ENCODE measurements at places on chromosomes 2 and 18.

DNA sequence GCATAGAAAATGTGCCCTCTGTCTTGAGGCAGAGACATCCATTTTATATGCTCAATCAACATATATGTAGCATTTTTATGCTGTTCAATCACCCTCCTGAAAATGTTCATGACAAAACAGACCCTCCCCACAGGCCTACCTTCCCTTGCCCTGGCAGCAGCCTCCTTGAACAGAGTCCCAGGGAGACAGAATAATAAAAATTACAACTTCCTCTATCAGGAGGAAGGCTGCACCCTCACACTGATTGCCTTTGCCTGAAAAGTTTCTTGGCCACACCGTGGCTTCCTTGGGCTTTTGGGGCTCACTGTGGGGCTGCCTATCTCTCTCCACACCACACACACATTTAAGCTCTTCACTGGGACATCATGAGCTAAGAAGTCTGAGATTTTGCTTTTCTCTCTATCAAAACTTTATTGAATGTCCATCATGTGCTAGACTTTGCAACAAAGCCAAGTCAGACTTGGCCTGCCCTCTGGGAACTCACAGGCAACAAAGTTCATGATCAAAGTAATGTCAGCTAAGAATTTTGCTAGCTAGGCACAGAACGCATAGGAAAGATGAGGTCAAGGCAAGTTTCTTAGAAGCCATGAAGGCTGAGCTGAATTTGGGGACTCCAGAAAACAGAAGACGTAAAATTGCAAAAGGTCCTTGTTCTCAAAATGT is 101.6 kb downstream of the BCL2L11 start:
- DNase-seq = no peak
- H3K27me3 ChIP-seq = no peaks in the 10 kb centered on the region
- no peak overlapping the region for H3K4me3 ChIP-seq
- peaks cover 6% of the 10 kb centered on the region for H3K36me3 ChIP-seq
- peaks cover 15% of the 10 kb centered on the region for H3K4me1 ChIP-seq
- no peak overlapping the region for H3K27ac ChIP-seq

DNA sequence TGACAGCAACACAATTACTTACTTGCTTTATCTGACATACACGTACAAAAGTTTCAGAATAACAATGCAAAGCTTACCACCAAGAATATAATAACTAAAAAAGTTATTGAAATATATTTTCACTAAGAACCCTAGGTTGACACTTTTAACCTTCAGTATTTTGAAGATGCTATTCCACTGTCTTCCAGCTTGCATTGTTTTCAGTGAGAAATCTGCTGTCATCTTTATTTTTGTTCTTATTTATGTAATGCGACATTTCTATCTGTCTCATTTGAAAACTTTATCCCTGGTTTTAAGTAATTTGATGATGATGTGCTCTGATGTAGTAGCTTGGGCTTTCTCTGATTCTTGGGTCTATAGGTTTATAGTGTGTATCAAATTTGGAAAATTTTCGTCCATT is 165.0 kb upstream of the SMIM21 start:
- DNase-seq = no peak
- H3K36me3 ChIP-seq = no peaks in the 10 kb centered on the region
- no peaks in the 10 kb centered on the region for H3K27me3 ChIP-seq
- no peak overlapping the region for H3K27ac ChIP-seq
- no peaks in the 10 kb centered on the region for H3K4me1 ChIP-seq

- H3K4me3 ChIP-seq = no peak overlapping the region
- H3K36me3 ChIP-seq = peaks cover 3% of the 10 kb centered on the region
Observed at GRCh38 chr2:86628091-86628522, 4.4 kb upstream of the RNF103 start.

DNA sequence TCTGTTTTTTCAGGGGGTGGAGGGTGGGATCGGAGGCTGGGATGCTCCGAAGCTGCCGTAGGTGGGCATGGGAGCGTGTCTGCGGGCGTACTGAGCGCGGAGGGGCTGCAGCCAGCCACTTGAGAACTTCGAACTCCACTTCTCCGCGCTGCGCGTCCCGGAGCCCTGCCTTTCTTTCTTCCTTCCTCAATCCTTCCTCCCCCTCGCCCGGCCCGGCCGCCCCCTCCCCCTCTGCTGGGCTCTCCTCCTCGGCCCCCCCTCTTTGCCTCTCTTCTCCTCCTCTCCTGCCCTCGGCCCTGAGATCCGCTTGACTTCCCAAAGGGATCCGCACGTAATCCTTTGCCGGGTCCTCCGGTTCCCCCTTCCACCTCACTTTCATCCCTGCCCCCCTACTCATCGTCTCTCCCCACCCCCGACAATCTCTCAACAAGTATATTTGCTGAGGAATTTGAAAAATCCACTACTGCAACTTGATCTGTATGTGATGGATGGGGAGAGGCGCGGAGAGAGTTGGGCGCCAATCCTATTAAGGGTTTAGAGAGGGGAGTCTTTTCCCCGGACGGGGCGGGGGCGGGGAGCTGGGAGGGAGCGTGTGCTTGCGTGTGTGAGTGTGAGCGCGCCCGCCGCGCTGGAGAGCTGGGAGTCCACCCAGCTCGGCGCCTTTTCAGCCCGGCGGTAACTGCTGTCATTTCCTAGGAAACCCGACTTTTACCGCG is 1.1 kb downstream of the GLI2 start:
- peak overlapping the region; percentile 93 for H3K4me3 ChIP-seq
- no peaks in the 10 kb centered on the region for H3K36me3 ChIP-seq
- peaks cover 54% of the 10 kb centered on the region for H3K4me1 ChIP-seq

- H3K4me1 ChIP-seq = peaks cover 16% of the 10 kb centered on the region
- H3K27ac ChIP-seq = peak overlapping the region; percentile 10
- DNase-seq = no peak
Observed at GRCh38 chr2:141590620-141591019, 540.2 kb downstream of the LRP1B start.

DNA sequence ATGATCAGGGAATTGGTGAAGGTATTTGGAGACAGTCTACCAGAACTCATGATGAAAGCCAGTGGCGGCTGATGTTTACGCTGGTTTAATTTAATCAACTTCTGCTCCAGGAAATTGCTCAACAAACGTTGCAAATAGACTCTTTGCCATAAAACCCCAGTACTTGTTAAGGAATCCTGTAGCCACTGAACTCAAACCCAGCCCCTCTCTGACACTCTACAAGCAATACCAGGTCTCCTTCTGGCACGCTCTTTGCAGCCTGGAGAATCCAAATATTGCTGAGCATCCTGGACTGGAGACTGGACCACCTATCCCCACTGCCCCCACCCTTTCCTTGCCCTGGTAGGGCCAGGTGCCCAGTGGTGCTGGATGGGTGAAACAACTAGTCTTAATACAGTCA is 308.2 kb downstream of the FBXO15 start:
- H3K4me3 ChIP-seq = no peak overlapping the region
- no peak overlapping the region for H3K27ac ChIP-seq
- H3K27me3 ChIP-seq = peaks cover 13% of the 10 kb centered on the region
- no peaks in the 10 kb centered on the region for H3K36me3 ChIP-seq
- no peak for DNase-seq
- peaks cover 5% of the 10 kb centered on the region for H3K4me1 ChIP-seq

DNA sequence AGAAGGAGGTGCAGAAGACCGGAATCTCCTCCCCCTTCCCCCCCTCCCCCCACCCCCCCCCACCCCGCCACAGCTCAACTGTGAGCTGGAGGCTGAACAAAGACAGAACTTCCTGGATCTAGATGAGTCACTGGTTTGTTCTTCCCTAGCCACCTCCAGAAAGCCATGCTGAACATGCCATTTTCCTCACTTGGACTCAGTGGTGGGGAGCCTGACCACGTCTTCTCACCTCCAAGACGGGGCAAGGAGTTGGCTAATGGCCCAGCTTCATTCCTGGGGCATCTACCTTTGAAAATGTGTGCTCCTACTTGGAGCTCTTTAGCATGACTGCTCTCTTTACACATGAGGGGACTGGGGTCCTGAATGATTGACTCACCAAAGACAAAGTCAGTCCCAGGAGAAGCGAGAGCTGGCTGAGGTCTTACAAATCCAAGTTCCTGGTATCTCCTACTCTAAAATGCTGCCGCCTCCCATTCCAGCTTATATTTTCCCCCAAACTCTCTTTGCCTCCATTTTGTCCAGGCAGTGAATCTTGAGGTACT is 22.6 kb upstream of the FZD5 start:
- H3K36me3 ChIP-seq = no peaks in the 10 kb centered on the region
- peaks cover 9% of the 10 kb centered on the region for H3K4me1 ChIP-seq
- H3K27ac ChIP-seq = peak overlapping the region; percentile 46
- H3K4me3 ChIP-seq = no peak overlapping the region
- no peak for DNase-seq
- no peaks in the 10 kb centered on the region for H3K27me3 ChIP-seq

DNA sequence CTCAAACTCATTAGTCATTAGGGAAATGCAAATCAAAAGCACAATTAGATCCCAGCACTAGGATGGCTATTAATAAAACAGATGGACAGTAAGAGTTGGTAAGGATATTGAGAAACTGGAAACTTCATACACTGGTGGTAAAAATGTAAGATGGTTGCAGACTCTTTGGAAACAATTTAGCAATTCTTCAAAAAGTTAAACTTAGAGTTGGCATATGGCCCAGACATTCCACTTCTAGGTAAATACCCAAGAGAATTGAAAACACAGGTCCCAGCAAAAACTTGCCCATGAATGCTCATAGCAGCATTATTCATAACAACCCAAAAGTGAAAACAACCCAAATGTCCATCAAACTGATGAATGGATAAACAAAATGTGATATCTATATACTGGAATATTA is 84.9 kb upstream of the ZFP36L2 start:
- no peak for DNase-seq
- no peak overlapping the region for H3K27ac ChIP-seq
- no peak overlapping the region for H3K4me3 ChIP-seq
- H3K4me1 ChIP-seq = peaks cover 40% of the 10 kb centered on the region

- peaks cover 39% of the 10 kb centered on the region for H3K36me3 ChIP-seq
- DNase-seq = no peak
- H3K4me1 ChIP-seq = peaks cover 26% of the 10 kb centered on the region
Observed at GRCh38 chr18:2997846-2998564, 14.9 kb downstream of the LPIN2 start.

GRCh38 chr18:57585421-57585820 is 1.1 kb downstream of the FECH start:
- peak overlapping the region; percentile 89 for H3K4me3 ChIP-seq
- peaks cover 11% of the 10 kb centered on the region for H3K4me1 ChIP-seq
- H3K27me3 ChIP-seq = no peaks in the 10 kb centered on the region

- H3K4me3 ChIP-seq = no peak overlapping the region
- DNase-seq = no peak
- H3K4me1 ChIP-seq = no peaks in the 10 kb centered on the region
Observed at GRCh38 chr18:7663366-7664312, 96.5 kb downstream of the PTPRM start.

GRCh38 chr18:48104705-48105104 is 174.2 kb upstream of the SMAD2 start:
- H3K4me1 ChIP-seq = peaks cover 29% of the 10 kb centered on the region
- H3K27ac ChIP-seq = no peak overlapping the region
- no peak for DNase-seq
- H3K36me3 ChIP-seq = no peaks in the 10 kb centered on the region
- H3K27me3 ChIP-seq = peaks cover 4% of the 10 kb centered on the region
- H3K4me3 ChIP-seq = no peak overlapping the region

GRCh38 chr2:54722641-54723040 is 821 bp upstream of the EML6 start:
- H3K4me3 ChIP-seq = peak overlapping the region; percentile 96
- H3K36me3 ChIP-seq = no peaks in the 10 kb centered on the region
- peaks cover 77% of the 10 kb centered on the region for H3K27me3 ChIP-seq
- peaks cover 9% of the 10 kb centered on the region for H3K4me1 ChIP-seq

DNA sequence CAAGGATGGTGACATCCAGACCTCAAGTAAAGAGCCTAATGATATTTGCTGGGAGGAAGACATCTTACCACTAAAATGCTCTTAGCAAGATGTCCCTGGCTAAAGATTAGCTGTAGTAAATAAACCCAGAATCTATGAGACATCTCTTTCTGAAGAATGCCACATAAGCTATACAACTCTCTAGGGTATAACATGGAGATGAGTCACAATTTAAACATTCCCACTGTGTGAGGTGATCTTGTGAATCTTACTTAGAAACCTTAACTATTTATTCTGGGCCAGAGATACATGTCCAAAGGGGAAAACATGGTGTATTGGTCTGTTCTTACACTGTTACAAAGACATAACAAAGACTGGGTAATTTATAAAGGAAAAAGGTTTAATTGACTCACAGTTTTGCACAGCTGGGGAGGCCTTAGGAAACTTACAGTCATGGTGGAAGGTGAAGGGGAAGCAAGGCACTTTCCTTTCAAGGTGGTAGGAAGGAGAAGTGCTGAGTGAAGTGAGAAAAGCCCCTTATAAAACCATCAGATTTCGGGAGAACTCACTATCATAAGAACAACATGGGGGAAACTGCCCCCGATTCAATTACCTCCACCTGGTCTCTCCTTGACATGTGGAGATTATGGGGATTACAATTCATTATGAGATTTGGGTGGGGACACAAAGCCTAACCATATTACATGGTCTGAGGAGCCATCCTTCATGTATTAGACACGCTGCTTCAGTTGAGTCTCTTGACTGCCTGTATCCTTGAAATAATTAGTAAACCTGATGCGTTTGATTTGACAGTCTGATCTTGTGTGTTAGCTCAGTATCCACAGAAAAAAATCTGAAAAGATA is 17.1 kb downstream of the KRCC1 start:
- peaks cover 9% of the 10 kb centered on the region for H3K4me1 ChIP-seq
- H3K4me3 ChIP-seq = no peak overlapping the region
- peak overlapping the region; percentile 69 for H3K27ac ChIP-seq
- no peaks in the 10 kb centered on the region for H3K27me3 ChIP-seq

DNA sequence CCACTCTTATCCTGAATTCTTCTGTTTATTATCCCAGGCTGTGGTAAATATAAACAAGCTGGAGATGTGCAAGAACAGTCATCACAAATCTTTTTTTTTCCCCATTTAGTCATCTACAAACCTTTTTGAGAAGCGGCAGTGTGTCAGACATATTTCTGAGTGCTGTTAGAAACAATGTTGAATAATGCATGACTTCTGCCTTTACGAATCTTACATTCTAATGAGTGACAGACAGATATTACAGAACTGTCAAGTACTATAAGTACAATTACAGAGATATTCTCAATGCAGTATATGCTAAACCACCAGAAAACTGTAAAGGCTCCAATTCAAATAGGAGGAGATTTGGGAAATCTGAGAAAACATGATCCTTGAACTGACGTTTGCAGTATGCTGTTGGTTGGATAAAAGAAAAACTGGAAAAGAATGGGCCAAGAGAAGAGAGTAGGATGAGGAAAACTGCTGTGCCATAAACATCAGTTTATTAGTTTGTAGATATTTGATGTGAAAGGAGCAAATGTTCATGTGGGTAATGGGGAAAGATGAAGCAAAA is 379.5 kb upstream of the SLC8A1 start:
- H3K27ac ChIP-seq = no peak overlapping the region
- H3K4me3 ChIP-seq = no peak overlapping the region
- no peaks in the 10 kb centered on the region for H3K36me3 ChIP-seq
- H3K27me3 ChIP-seq = no peaks in the 10 kb centered on the region
- no peak for DNase-seq

DNA sequence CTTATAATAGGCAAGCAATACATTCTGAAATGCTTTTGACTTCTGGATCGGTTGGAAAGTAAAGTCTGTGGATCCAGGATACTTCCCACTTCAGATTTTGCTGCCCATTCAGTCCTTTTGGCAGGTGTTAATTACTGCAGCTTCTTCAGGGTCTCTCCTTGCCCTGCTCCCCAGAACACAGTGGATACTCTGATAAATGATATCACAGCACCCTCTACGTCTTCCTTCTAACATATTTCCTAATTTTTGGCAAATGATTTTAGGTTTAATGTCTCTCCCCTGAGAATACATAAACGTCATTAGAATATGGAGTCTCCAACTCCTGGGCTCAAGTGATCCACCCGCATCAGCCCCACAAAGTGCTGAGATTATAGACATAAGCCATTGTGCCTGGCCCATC is 249.8 kb downstream of the NYAP2 start:
- no peak overlapping the region for H3K27ac ChIP-seq
- no peaks in the 10 kb centered on the region for H3K27me3 ChIP-seq
- no peak overlapping the region for H3K4me3 ChIP-seq

GRCh38 chr2:233831011-233831721 is 23.2 kb downstream of the HJURP start:
- no peaks in the 10 kb centered on the region for H3K36me3 ChIP-seq
- no peak for DNase-seq
- H3K4me1 ChIP-seq = peaks cover 7% of the 10 kb centered on the region
- H3K27me3 ChIP-seq = no peaks in the 10 kb centered on the region
